ENCODE measurements at places on chromosomes 13 and 19. TPM values are rescaled to one million over a fixed set of nuclear protein-coding genes. Genes with fewer than 3 reads are reported as not detected.

ATP1A3 gene
- 4.7 TPM for total RNA-seq

SPRED3 gene
- 0.49 TPM for total RNA-seq

LSM4 gene
- total RNA-seq: 54.3 TPM

ZNF772 gene
- total RNA-seq: 6.9 TPM

ZNF226 gene
- 11.8 TPM for total RNA-seq

SBK2 gene
- total RNA-seq: not detected

DIRAS1 gene
- total RNA-seq: 2.0 TPM

ZBTB32 gene
- not detected for total RNA-seq

ZNF814 gene
- total RNA-seq: 13.3 TPM

ABHD13 gene
- total RNA-seq: 10.1 TPM

OVOL3 gene
- total RNA-seq: not detected

TMEM38A gene
- 4.7 TPM for total RNA-seq

CCDC8 gene
- total RNA-seq: 7.4 TPM

RASGRP4 gene
- total RNA-seq: 2.9 TPM

DNA sequence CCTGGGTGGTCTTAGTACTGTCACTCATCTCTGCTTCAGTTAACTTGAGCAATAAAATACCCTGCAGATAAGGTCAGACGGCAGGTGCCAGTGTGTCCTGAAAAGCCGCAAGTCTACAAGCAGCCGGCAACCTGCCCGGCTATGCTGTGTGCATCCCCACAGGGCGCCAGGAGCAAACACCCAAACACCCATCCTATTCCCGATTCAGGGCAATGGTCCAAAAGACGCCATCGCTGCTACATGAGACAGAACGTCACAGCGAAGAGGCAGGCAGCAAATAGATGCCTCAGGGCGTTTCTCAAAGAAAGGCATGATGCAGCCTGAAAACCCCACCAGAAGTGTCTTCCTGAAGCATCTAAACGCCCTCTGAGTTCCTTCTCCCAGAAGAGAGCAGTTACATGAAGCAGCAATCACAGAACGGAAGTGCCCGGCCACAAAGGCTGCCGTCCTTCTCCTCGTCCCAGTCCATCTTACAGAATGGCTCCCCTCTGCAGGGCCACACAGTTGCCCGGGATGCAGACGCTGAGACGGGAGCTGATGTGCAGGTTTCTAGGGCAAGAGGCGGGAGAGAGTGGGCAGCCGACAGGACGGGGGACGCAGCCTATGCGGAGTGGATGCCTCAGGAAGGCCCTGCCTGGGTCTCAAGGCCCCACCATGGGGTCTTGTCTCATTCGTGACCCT lies 35.1 kb downstream of the RASA3 start:
- no peak for DNase-seq
- no peaks in the 10 kb centered on the region for H3K27me3 ChIP-seq
- peak overlapping the region; percentile 68 for H3K27ac ChIP-seq
- no peaks in the 10 kb centered on the region for H3K36me3 ChIP-seq

DNA sequence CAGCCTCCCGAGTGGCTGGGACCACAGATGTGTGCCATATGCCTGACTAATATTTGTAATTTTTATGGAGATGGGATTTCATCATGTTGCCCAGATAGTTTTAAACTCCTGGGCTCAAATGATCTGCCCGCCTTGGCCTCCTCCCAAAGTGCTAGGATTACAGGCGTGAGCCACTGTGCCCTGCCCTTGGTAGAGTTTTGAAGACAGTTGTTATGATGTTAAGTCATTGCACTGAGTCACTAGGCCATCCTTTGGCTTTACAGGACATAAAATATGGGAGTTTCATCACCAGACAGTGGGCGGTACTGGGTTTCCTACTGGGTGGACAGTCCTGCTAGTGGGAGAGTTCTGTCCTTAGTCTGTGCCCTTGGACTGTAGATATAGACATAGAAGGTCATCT lies 282.5 kb downstream of the ATP8A2 start:
- H3K27ac ChIP-seq: no peak overlapping the region
- no peaks in the 10 kb centered on the region for H3K27me3 ChIP-seq
- no peaks in the 10 kb centered on the region for H3K4me1 ChIP-seq

- no peak overlapping the region for H3K4me3 ChIP-seq
- H3K27me3 ChIP-seq: no peaks in the 10 kb centered on the region
- H3K36me3 ChIP-seq: no peaks in the 10 kb centered on the region
- no peak for DNase-seq
These were observed 557.2 kb downstream of the KCTD12 start for GRCh38 chr13:76329004-76329403.

DNA sequence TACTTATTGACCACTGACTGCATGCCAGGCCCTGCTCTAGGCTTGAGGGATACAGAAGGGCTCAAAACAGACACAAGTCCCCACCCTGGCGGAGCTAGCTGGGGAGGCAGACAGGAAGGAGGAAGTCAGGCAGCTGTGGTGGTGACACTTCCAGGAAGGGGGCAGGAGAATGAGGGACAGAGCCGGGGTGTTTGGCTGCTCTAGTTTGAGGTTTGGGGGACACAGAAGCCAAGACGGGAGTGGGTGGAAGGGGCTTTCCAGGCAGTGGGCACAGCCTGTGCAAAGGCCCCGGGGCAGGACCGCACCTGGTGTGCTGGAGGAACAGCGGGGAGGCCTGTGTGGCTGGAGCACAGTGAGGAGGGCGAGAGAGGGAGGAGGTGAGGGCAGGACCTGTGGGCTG lies 4.0 kb downstream of the MRPL54 start:
- peaks cover 33% of the 10 kb centered on the region for H3K36me3 ChIP-seq
- H3K27ac ChIP-seq: no peak overlapping the region

- no peak overlapping the region for H3K27ac ChIP-seq
- no peak overlapping the region for H3K4me3 ChIP-seq
- no peaks in the 10 kb centered on the region for H3K36me3 ChIP-seq
These were observed 450.1 kb upstream of the SLITRK1 start for GRCh38 chr13:84332346-84332745.

GRCh38 chr13:50936679-50937078 lies 27.1 kb downstream of the RNASEH2B start:
- H3K27me3 ChIP-seq: no peaks in the 10 kb centered on the region
- H3K36me3 ChIP-seq: peaks cover 24% of the 10 kb centered on the region
- H3K4me1 ChIP-seq: no peaks in the 10 kb centered on the region
- no peak overlapping the region for H3K27ac ChIP-seq

DNA sequence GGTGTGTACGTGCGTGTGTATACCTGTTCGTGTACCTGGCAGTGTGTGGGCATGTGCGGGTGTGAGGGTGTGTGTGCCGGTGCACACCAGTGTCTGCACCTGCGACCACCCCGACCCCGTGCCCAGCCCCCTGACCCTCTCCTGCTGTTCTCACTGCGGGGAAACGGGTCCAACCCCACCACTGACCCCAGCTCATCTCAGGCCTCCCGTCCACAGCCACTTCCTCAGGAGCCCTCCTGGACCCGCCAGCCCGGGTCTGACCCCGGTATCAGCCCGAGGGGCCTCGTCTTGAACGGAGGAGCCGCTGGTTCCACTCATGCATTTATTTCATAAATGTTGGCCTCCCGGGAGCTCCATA lies 23.8 kb upstream of the ONECUT3 start:
- no peak for DNase-seq
- no peaks in the 10 kb centered on the region for H3K36me3 ChIP-seq
- no peak overlapping the region for H3K4me3 ChIP-seq
- no peak overlapping the region for H3K27ac ChIP-seq
- peaks cover 6% of the 10 kb centered on the region for H3K4me1 ChIP-seq

- peak overlapping the region; percentile 38 for H3K27ac ChIP-seq
- no peaks in the 10 kb centered on the region for H3K36me3 ChIP-seq
- no peak for DNase-seq
These were observed 178.8 kb upstream of the RFC3 start for GRCh38 chr13:33639158-33639557.

DNA sequence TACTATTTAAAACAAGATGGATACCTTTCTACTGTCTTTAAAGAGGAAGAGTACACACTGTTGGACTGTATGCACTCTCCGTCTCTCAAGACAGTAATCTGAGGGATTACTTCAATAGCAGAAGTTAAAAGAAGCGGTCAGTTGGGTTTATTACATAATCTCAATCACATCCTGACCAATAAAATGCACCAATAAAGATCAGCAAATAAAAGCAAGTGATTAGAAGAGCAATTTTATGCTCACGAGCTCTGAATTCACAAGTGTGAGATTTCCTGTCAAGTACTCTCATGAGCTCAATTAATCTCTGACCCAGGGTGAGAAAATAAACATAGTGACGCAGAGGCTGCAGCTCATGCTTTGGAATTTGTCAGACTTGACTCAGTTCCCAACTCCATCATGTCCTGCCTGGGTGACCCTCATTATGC lies 12.2 kb downstream of the ABCC4 start:
- no peaks in the 10 kb centered on the region for H3K36me3 ChIP-seq
- no peak overlapping the region for H3K27ac ChIP-seq
- no peak overlapping the region for H3K4me3 ChIP-seq
- DNase-seq: no peak

DNA sequence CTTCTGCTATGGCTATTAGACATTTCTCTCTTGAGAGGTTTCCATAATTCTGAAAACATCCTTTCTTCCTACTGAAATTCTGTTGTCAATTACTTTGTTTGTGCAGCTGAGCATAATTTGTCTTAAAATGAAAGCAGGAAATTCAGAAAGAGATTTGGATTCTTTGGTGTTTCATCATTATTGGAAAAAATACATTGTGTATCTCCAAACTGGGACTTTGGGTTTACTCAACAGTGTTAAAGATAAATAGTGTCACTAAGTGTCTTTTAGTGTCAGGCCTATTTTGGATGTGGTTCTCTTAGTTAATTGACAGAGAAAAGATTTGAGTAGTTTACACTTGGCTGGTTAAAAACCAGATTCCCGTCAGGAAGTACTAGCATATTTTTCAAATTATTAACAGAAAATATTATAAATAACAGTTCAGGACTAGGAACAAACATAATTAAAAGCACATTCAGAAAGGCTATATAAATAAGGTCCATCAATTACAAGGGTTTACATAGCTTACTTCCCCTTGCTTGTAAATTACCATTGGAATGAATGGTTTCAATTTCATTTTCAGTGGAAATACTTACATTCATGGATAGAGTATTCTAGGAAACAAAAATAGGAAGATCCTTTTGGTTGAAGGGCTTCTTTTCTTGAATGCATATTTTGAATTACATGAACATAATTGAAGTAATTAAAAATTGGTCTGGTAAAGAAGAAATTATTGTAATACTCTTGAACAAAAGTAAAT lies 483.1 kb downstream of the GPC6 start:
- no peak overlapping the region for H3K4me3 ChIP-seq
- H3K36me3 ChIP-seq: no peaks in the 10 kb centered on the region
- no peak overlapping the region for H3K27ac ChIP-seq
- no peak for DNase-seq

- H3K36me3 ChIP-seq: no peaks in the 10 kb centered on the region
- H3K27me3 ChIP-seq: no peaks in the 10 kb centered on the region
- peaks cover 29% of the 10 kb centered on the region for H3K4me1 ChIP-seq
- peak within 1 kb of the TSS; percentile 80 for H3K27ac ChIP-seq
- DNase-seq: peak; percentile 99
- peak within 1 kb of the TSS; percentile 91 for H3K4me3 ChIP-seq
These were observed at the start of gene ISOC2 for GRCh38 chr19:55461259-55461973. TSS of gene ISOC2 (minus strand) at chr19:55461642. CDS start at chr19:55456486, 5,156 bp downstream.

DNA sequence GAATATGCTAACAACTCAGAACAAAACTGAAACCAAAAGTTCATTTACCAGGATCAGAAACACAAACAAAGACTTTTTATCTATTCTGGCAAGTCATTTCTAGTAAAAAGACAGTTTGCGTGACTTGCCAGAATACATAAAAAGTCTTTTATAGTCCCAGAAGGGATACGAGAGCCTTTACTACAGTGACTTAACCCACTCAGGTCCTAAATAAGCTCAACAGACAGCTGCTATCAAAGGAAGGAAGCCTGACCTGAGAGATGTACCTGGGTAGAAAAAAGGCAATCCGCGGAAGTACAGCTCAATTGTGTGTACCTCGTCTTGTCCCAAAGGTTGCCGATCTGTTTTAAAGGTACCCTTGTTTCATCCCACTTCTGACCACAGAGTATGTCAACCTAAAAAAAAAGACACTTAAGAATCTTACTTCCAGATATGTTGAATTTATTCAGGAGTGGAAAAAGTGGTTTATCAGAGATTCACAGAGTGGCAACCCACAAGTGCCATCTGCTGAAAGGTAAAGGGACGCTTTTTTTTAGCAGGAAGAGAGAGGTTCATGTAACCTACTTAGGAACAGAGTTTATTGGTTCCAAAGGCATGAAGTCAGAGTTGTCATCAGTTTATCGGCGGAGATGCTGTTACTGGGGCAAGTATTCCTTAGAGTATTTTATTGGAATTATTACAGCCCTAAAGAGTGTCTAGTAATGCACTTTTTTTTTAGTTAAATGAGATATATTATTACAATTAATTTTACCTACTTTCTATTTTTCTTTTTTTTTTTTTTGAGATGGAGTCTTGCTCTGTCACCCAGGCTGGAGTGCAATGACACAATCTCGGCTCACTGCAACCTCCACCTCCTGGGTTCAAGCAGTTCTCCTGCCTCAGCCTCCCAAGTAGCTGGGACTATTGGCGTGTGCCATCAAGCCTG lies 69.7 kb upstream of the C1QTNF9B start:
- peak overlapping the region; percentile 30 for H3K4me3 ChIP-seq
- DNase-seq: no peak
- peak overlapping the region; percentile 63 for H3K27ac ChIP-seq
- H3K36me3 ChIP-seq: no peaks in the 10 kb centered on the region
- H3K4me1 ChIP-seq: peaks cover 24% of the 10 kb centered on the region
- H3K27me3 ChIP-seq: no peaks in the 10 kb centered on the region

- no peak overlapping the region for H3K4me3 ChIP-seq
- H3K27me3 ChIP-seq: no peaks in the 10 kb centered on the region
- no peak for DNase-seq
- H3K4me1 ChIP-seq: no peaks in the 10 kb centered on the region
- H3K27ac ChIP-seq: no peak overlapping the region
- H3K36me3 ChIP-seq: no peaks in the 10 kb centered on the region
These were observed 7.6 kb downstream of the ZNF446 start for GRCh38 chr19:58483776-58484175.

- DNase-seq: no peak
- no peaks in the 10 kb centered on the region for H3K27me3 ChIP-seq
- no peaks in the 10 kb centered on the region for H3K4me1 ChIP-seq
- H3K4me3 ChIP-seq: no peak overlapping the region
These were observed 106.9 kb downstream of the POSTN start for GRCh38 chr13:37491661-37492060.

DNA sequence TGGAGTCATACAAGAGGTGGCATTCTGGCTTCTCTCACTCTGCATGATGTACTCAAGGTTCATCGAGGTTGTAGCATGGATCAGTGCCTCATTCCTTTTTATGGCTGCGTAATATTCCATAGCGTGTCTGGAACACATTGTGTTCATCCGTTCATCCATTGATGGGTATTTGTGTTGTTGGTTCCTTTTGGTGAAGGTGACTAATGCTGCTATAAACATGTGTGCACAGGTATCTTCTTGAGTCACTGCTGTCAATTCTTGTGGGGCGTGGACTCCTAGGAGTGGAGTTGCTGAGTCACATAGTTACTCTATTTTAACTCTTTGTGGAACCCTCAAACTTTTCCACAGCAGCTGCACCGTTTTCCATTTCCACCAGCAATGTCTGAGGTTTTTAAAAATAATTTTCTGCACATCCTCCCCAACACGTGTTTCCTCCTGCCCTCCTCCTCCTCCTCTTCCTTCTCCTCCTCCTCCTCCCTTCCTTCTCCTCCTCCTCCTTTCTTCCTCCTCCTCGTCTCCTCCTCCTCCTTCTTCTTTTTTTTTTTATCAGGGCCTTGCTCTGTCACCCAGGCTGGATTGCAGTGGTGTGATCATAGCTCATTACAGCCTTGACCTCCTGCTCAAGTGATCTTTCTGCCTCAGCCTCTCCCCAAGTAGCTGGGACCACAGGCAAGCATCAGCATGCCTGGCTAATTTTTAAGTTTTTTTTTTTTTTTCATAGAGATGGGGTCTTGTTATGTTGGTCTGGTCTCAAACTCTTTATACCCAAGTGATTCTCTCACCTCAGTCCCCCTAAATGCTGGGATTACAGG lies 2.0 kb upstream of the TMEM221 start:
- peak overlapping the region; percentile 53 for H3K27ac ChIP-seq
- peaks cover 21% of the 10 kb centered on the region for H3K4me1 ChIP-seq
- no peak overlapping the region for H3K4me3 ChIP-seq
- no peak for DNase-seq
- H3K27me3 ChIP-seq: peaks cover 3% of the 10 kb centered on the region
- H3K36me3 ChIP-seq: no peaks in the 10 kb centered on the region
